Aorta (tissue), 5 donors: ENCODE measurements at places on chromosomes 11 and 22.

DNA sequence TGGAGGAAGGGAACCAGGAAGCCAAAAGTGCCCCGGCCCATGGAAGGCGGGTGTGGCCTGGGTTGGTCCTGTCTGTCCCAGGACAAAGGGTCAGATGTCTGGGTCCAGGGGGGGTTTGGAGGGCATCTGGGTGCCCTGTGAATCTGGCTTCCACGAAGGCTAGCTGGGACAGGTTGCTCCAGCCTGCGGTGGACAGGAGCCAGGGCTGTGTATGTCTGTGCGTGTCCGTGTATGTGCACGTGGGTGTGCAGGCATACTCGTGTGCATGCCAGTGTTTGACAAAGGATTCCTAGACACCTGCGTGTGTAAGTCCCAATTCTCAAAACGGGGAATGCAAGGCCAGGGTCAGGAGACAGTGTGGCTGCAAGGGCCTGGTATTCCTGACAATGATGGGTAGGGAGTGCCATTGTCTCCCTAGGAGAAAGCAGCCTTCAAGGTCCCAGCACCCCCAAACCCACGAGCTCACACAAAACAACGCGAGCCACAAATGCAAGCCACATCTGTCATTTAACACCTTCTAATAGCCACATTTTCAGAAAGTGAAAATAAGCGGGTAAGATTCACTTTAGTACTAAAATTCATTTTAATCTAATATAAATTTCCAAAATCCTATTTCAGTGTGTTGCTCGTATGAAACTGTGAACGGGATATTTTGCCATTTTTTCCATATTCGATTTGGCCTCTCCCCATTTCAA lies 78.4 kb upstream of the WNT7B start:
- peak; percentile 74 for DNase-seq

DNA sequence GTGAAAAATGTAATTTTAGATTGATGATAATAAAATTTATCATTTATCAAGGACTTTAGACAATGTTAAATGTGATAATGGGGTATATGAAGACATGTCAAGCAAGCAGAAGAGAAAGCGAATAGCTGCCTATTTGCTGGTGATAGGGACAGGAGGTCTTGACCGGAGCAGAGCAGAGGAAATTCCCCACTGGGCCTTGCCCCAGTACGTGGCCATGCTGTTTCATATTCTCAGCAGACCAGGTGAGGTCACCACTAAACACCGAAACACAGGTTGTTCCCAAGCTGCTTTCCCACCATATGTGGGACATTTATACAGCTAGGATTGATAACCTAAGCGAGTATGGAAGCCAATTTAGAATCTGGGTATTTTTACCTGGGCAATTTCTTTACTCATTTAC lies 1629.6 kb downstream of the FAM181B start:
- no peak for DNase-seq

GRCh38 chr11:58622344-58622743 lies at the start of gene CNTF:
TSS of gene CNTF (plus strand) at chr11:58622665. CDS start at chr11:58622753, 88 bp downstream.
- no peak for DNase-seq

DNA sequence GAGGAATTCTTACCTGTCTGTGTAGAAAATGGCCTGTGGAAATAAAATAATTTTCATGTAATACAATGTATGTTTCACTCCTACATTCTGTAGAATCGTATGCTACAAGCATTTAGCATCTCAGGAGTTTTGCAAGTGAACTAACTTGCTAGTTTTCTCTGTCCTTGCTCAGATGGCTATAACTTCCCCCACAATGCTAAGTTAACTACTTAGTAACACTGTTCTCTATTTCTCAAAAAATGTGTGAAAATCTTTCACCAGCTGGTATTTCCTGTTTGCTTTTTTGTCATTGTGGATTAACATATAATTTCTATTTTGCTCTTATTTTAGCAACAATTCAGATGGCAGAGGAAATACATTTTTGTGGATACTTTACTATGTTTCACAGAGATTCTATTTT lies 4.4 kb downstream of the OR4S2 start:
- no peak for DNase-seq

- DNase-seq = peak; percentile 65
Observed at GRCh38 chr11:64229744-64230170, 591 bp upstream of the DNAJC4 start.

GRCh38 chr22:38285018-38285417 lies 12.2 kb upstream of the TMEM184B start:
- DNase-seq = no peak

DNA sequence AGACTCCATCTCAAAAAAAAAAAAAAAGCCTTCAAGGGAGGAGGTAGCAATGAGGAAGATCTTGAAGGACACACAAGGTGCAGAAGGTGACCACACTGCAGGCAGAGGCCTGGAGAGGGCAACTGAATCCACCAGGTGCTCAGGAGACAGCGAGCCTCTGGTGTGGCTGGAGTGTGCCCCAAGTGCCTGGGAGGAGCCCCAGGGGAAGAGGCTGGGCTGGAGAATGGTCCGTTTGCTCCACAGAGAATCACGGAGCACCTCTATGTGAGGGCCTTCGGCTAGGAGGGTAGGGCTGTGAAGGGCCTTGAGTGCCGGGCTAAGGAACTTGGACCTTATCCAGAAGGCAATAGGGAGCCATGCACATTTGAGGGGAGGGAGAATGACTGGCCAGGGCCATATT lies 50.3 kb downstream of the ARRB1 start:
- no peak for DNase-seq

DNA sequence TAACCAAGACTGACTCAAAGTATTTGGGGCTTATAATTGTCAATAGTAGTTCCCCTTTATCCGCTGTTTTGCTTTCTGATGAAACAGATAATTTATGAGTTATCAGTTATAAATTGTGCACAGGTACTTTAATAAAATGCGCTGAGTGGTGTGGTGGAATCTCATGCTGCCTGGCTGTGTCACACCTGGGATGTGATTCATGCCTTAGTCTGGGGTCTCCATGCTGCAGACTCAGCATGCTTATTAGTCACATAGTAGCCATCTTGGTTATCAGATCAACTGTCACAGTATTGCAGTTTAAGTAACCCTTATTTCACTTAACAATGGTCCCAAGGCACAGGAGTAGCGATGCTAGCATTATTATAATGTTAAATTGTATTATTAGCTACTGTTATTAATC lies 995.2 kb downstream of the NTM start:
- no peak for DNase-seq

DNA sequence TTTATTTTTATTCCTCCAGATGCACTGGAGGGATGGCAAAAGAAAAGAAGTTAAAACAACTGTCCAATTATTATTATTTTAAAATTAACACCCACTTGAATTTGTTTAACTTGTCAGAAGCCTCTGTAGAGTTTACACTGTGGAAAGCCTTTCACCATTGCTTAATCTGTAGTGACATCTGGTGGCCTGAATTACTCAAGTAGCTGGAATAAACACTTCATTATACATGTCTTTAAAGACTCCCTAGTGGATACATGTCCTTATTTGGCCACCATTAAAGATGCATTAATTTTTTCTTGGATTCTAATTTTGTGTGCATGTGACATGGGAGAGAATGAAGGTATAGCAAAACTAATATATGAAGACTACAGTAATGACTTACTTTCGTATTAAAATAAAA lies 1496.5 kb downstream of the FAM181B start:
- DNase-seq = no peak

- no peak for DNase-seq
Observed at GRCh38 chr11:111450480-111451320, 61.5 kb downstream of the BTG4 start.

DNA sequence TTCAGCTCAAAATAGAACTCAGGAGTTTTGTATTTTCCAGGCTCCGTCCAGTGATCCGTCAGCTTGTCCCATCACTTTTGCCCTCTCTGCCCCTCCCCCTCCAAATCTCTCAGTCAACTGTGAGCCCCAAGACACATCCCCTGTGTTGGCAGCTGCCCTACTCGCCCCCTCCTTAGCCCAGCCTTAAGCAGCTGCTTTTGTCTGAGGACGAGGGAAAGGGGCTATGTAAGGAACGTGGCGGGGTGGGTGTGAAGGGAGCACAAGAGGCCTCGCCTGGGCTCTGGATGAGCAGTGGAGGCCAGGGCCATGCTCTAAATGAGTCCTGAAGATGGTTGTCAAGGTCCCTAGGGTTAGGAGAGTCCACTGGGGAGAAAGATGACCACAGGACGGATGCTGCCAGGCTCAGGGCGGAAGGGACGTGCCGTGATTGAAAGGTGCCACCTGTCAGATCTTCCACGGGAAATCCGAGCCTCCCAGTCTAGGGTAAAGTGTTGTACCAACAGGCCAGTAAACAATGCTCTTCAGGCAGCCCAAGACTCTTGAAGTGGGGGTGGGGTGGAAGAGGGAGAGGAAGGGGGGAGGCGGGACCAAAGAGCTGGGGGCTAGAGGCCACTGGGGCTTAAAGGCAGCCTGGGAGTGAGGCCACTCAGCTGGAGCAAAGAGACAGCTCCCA lies at the start of gene SMTNL1:
TSS of gene SMTNL1 (plus strand) at position 649 of the 673 bp plus-strand sequence. CDS start 5,048 bp downstream, outside the sequence.
- DNase-seq = no peak

DNA sequence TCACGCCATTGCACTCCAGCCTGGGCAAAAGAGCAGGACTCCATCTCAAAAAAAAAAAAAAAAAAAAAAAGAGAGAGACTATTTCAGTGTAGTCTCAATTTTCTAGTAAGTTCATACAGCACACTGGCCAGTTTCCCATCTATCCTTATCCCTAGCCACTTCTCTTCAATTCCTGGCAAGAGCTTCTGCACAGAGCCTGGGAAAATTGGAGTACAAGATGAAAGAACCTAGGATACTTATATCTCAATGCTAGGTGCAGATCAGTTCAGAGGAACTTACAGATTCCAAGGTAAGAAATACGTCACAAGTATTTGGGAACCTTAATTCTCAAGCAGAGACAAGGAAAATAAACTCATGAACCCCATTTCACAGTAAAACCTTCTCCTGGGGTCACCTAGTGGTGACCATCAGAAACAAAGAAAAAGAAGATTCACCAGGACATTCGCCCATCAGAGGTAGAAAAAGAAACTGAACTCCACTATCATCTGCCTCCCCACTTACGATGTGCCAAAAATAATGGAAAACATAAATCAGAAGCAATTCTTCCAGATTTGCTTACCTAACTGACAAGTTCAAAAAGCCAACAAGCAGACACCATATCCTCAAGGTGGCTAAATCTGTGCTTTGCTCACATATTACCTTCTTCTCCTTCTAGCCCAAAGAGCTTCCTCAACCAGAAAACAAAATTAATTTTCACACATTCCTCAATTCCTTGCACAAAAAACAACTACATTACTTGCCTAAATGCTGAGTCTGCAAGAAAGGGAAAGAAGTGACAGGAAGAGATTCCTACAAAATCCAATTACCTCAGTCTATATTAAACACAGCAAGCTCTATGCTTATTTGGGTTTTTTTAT lies 4.9 kb downstream of the DENND5A start:
- no peak for DNase-seq

GRCh38 chr22:17046566-17047348 lies 38.0 kb upstream of the IL17RA start:
- DNase-seq = no peak

DNA sequence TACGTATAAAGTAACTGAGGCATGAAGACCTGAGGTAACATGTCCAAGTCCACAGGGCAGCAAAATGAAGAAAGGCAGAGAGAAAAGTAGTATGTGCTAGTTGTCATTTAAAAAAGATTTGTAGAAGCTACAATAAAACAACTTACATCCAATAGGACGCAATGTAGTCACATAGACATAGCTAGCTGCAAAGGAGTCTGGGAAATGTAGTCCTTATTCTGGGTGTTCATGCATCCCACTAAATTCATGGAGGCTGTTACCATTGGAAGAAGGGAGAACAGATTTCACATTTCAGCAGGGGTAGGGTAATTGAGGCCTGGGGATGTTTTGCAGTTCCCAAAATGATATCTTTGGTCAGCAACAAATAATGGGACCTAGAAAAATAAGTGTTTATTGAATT lies 571.4 kb downstream of the MIAT start:
- DNase-seq = no peak

GRCh38 chr11:111910676-111911562 lies 651 bp downstream of the CRYAB start:
- no peak for DNase-seq

- DNase-seq = no peak
Observed at GRCh38 chr11:118935376-118935775, 9.7 kb upstream of the BCL9L start.

DNA sequence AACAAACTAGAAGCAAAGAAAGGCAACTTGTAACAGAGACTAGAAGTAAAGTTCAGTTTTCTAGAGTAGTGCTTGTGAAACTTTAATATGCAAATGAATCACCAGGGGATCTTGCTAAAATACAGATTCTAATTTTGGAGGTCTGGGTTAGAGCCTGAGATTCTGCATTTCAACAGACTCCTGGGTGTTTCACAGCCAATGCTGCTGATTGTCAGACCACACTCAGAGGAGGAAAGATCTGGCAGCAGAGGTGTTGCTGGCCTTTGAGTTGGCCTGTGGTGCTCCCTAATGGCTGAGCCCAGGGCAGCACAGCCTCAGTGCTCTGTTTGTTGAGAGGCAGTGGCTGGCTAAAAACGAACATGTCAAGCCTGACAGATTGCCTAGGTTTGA lies 5.4 kb downstream of the CRY2 start:
- no peak for DNase-seq

GRCh38 chr11:78782725-78783124 lies 208.1 kb upstream of the NARS2 start:
- no peak for DNase-seq

DNA sequence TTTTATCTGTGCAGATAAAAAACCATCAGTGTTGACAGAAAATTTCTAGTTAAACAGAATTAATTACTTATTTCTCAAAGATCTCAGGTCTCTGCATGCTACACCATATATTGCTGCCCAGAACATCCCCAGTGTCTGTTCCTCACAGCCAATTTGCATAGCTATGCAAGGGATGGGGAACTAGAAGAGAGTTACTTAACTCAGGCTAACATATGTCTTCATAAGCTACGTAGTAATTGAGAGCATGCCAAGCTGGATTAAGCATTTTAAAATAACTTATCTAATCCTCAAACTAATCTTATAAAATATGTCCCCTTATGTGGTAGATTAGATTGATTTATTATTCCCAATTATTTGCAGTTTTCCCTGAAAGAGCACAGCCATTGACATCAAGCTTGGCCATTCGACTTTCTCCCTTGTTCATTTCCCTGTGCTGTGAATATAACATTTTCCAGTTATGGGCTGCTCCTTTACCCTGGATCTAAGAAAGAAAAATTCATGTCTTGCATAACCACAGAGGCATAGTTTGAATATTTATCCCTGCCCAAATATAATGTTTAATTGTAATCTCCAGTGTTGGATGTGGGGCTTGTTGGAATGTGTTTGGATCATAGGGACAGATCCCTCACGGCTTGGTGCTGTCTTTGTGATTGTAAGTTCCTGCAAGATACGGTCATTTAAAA lies 69.1 kb downstream of the C11orf87 start:
- DNase-seq = no peak

GRCh38 chr11:19650467-19650866 lies 62.2 kb upstream of the NAV2 start:
- DNase-seq = no peak
